Psoas muscle (tissue), 8 donors: ENCODE measurements at places on chromosomes 11 and 22. TPM values are rescaled to one million over a fixed set of nuclear protein-coding genes. Genes with fewer than 3 reads are reported as not detected.

DEFB131B gene
- not detected for total RNA-seq

GRIA4 gene
- total RNA-seq, result not detected

GRCh38 chr22:39253435-39254070 is 8.8 kb upstream of the PDGFB start:
- DNase-seq, result peak; percentile 73

DNA sequence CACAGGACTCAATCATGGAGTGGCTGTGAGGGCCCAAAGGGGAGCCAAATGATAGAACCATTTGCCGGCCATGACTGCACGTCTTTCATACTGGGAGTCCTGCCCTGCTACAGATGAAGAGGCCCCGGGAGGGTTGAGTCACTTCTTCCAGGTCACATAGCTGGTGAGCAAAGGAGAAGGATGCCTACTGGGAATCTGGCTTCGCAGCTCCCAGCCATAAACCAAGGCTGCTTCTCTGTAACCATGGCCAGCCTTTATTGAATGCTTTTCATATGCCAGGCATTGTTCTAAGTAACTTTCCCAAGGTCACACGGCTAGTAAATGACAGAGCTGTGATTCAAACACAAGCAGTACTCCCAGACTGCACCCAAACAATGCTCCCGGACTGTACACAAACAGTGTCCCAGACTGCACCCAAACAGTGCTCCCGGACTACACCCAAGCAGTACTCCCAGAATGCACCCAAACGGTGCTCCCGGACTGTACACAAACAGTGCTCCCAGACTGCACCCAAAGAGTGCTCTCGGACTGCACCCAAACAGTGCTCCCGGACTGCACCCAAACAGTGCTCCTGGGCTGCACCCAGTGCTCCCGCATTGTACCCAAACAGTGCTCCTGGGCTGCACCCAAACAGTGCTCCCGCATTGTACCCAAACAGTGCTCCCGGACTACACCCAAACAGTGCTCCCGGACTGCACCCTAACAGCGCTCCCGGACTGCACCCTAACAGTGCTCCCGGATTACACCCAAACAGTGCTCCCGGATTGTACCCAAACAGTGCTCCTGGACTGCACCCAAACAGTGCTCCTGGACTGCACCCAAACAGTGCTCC is 89.8 kb downstream of the FBXO7 start:
- DNase-seq, result peak; percentile 58

GRCh38 chr11:115067471-115067870 is 389.1 kb downstream of the NXPE2 start:
- no peak for DNase-seq

DNA sequence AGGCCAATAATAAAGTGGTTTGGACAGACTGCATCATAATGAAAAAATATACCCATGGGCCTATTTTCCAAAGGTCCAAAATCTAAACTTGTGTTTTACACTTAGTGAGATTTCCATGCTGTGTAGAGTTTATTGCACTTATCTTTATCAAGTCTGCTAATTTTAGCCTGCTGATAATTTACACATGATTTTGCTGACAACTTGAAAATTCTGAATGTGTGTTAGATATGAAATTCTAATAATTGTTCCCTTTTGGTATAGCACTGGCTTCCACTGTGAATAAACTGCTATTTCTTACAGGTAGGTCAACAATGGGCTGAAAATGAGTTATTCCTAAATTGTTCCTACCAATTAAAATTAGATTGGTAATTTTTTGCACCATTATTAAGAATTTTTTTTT is 589.1 kb upstream of the ANO3 start:
- no peak for DNase-seq

DNA sequence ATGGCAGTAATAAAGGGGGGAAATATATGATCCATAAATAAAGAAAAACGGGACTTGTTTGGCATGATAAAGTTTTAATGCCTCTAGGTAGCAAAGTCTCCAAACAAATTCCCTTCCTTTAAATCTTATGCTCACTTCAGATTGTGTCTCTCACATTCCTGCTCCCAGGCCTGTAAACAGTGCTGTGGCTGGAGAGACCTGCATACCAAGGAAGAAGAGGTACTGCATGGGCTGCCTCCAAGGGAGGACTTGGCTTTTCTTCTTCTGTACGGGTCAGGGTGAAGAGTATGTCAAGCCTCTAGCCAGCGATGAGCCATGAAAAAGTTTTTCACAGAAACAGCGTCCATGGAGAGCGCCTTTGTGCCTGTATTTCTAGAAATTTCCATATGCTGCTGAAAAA is 161.8 kb downstream of the KIRREL3 start:
- no peak for DNase-seq
